ENCODE measurements at places on chromosomes 4 and X.
A peak's percentile ranks its signal among the peaks of the same experiment; 100 is the strongest.

GRCh38 chr4:7499661-7500060 lies 64.9 kb upstream of the PSAPL1 start:
- no peak for DNase-seq

DNA sequence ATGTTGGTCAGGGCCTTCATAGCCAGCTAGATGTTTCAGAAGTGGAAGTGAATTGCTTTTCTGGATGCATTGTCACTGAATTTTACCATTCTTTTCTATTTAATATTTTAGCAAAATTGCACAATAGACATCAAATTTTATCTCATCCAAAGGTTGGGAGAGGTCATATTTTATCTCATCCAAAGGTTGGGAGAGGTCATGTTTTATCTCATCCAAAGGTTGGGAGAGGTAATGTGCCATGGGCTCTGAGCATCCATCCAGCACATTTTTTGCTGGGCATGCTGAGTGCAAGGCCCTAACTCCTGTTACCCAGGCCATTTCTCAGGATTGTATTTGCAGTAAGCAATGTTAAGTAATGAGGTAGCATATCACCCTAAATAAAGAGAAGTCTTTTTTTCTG lies 14.7 kb upstream of the CYP2U1 start:
- DNase-seq = no peak

DNA sequence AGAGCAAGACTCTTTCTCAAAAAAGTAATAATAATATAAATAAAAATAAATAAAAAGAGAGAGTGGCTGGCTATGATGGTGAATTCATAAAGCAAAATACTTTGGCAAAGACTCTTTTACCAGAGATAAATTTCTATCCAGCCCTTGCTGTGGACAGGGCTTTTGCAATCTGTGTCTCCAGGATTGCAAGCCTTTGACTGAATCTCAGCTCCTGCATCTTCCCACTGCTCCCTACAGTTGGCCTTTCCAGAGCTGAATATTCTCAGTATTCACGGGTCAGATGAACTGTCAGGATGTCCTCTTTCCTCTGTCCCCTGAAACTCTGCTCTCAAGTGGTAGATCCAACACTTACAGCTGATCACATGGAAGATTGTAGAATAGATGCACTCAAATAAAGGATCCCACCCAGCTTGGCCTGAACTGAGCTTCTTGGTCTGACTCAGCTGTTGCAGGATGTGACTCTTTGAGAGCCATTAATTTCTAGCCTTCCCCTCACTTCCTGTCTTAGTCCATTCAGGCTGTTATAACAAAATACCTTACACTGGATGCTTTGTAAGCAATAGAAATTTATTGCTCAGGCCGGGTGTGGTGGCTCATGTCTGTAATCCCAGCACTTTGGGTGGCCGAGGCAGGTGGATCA lies 123.4 kb upstream of the GUCY1A1 start:
- no peak for DNase-seq

- no peak for DNase-seq
These were observed 475.0 kb upstream of the PCDH7 start for GRCh38 chr4:30245140-30245539.

DNA sequence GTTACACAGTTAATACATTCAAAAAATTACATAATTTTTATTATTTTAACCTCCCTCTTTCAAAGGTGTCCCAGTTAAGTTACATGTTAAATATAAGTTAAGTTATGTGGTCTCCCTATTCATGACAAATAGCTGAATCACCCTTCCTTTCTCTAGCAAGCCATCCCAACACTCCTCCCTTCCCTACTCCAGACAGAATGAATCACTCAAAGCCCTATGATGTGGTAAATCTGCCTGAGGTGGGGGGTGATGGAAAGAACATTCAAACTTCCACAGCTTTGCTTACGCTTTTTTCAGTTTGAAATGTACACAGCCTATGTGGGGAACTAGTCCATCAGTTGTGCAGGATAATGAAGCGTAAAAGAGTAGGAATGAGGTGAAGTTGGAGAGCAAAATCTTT lies 90.2 kb downstream of the CXCL13 start:
- DNase-seq = no peak

DNA sequence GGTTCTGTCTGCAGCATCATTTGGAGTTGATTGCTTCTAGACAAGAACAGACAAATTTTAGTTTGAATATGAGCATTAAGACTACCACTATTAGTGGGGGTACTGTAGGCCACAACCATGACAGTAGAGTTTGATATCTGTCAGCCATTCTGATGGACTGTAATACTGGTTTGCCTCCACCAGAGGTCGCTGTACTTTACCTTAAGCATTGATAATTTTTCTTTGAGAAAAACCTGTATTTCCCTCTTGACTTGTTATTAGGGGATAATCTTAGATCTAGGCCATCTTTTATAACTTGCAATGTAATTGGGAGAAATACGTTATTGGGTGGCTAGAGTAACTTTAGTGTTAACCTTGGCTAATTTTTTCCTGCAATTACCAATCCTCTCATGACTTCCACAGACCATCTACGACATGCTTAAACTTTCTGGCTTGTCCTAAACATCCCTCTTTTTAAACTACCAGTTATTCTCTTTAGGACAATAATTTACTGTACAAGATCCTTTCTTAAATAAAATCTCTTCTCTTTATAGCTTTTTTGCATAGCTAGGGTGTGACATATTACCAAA lies 562.4 kb downstream of the MAGEB5 start:
- no peak for DNase-seq

DNA sequence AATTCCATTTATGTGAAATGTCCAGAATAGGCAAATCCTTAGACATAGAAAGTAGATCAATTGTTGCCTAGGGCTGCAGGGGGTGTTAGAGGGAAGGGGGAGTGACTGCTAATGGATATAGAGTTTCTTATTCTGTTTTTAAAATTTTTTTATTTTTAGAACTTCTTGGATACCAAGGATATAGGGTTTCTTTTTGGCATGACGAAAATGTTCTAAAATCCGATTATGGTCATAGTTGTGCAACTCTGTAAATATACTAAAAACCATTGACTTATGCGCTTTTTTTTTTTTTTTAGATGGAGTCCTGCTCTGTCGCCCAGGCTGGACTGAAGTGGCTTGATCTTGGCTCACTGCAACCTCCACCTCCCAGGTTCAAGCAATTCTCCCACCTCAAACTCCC lies 125.2 kb upstream of the USP9X start:
- no peak for DNase-seq

- DNase-seq = no peak
These were observed 91.0 kb downstream of the PDE5A start for GRCh38 chr4:119537586-119537985.

- DNase-seq = no peak
These were observed 137.8 kb upstream of the MSX1 start for GRCh38 chr4:4721636-4722035.

GRCh38 chr4:102599455-102599854 lies 98.3 kb downstream of the NFKB1 start:
- DNase-seq = no peak

DNA sequence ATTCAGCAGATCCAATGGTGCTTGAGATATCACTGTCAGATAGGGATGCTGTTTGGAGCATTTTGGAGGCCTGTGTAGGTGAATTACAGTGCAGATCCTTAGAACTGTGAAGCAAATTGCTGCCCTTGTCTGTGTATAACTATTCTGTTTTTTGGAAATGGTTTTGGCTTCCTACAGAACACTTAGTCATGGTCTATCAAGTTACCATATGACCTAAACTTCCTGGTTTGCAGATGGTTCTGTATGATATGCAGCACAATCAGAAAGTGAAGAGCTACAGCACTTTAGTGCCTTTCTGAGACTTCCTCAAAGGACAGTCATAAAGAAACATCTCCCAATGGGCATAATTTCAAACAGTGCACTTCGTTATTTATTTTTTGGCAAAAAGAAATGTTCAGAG lies 688.6 kb downstream of the SH3BGRL start:
- no peak for DNase-seq

GRCh38 chr4:180539284-180539683 lies 1703.9 kb upstream of the TENM3 start:
- no peak for DNase-seq

DNA sequence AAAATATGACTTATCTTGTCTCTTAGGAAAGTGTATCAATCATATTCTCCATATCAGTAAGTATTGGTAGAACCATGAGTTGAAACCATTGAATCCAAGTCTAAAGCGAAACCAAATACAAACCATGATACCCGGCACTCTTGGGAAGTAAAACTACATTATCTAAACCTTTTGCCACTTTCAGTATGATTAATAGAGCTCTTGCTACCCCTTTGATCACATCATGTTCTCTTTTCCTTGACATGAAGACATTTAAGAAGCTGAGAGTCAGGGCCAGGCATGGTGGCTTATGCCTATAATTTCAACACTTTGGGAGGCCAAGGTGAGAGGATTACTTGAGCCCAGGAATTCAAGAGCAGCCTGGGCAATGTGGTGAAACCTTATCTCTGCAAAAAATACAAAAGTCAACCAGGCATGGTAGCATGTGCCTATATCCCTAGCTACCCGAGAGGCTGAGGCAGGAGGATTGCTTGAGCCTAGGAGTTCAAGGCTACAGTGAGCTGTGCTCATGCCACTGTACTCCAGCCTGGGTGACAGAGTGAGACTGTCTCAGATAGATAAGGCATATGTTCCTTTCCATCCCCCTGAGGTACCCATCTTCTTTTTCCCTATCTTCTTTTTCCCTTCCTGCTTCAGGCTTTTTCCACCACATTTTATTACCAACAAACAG lies 45.4 kb downstream of the CEP135 start:
- peak; percentile 4 for DNase-seq

GRCh38 chrX:80011522-80011921 lies 3.0 kb upstream of the TBX22 start:
- no peak for DNase-seq

DNA sequence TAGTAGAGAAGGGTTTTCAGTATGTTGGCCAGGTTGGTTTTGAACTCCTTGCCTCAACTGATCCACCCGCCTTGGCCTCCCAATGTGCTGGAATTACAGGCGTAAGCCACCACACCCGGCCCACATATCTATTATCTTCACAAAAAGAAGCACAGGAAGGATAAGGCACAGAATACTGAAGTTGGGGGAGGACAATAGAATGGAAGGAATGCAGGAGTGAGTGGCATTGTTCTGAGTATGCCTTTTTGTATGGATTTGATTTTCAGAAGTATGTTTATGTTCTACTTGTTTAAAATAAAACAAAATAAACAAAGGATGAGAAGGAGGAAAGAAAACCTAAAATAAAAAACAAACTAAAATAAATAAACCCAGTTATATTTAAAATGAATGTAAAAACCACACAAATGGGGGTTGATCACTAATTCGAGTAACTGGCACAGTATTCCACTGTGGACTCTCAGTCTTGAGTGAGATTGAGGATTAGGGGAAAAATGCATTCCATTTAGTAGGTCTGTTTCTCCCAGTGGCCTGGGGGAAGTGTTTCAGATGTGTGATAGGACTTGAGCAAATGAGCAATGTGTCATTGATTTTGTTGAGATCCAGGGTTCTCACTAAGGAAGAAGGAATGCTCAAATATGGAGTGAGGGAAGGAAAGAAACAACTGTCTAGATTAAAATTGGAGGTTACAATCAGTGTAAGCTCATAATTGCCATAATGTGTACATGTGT lies 109.0 kb upstream of the C1QTNF7 start:
- no peak for DNase-seq

- no peak for DNase-seq
These were observed 1552.6 kb upstream of the ADGRL3 start for GRCh38 chr4:59647500-59647899.

DNA sequence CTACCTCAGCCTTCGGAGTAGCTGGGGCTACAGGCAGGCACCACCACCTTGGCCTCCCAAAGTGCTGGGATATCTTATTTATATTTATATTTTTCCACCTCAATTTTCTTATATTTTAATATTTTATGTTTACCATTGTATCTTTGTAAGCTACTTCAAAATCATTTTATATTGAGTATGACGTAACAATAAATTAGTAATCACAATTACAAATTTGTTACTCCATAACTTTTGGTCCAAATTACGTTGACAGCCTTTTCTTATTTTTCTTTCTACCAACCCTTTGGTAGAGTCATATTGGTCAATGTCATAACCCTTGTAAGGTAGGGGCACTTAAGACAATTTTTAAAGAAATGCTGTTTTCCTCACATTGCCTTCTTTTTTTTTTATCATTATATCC lies 104.0 kb upstream of the H2AZ1 start:
- no peak for DNase-seq

DNA sequence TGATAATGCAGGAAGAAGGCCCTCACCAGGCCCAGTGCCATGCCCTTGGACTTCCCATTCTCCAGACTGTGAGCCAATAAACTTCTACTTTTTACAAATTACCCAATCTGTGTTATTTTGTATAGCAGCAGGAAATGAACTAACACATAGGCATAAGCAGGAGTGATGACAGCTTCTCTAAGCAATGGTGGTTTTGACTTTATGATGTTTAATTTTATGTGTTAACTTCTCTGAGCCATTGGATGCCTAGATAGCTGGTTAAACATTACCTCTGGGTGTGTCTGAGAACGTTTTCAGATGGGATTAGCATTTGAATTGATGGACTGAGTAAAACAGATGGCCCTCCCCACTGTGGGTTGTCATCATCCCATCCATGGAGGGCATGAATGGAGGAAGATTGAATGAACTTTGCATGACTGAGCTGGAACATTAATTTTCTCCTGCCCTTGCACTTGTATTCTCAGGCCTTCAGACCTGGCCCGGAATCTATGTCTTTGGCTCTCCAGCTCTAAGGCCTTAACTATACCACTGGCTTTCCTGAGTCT lies 13.9 kb upstream of the PDLIM3 start:
- no peak for DNase-seq

- peak; percentile 23 for DNase-seq
These were observed 34.3 kb downstream of the NYX start for GRCh38 chrX:41481264-41482109.

DNA sequence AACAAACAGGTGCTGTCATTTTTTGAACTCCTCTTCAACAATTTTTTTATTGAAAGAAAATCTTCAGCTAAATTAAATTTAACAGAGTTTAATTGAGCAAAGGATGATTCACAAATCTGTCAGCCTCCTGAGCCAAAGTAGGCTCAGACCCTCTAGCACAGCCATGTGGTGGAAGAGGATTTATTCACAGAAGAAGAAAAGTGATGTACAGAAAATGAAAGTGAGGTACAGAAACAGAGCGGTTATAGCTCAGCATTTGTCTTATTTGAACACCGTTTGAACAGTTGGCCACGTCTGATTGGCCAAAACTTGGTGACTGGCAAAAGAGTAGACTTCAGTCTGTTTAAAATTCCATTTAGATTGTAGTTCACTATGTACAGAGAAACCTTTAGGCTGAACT lies 217.3 kb downstream of the SPANXN1 start:
- DNase-seq = no peak

GRCh38 chrX:3697701-3698279 lies 15.7 kb downstream of the PRKX start:
- DNase-seq = no peak

DNA sequence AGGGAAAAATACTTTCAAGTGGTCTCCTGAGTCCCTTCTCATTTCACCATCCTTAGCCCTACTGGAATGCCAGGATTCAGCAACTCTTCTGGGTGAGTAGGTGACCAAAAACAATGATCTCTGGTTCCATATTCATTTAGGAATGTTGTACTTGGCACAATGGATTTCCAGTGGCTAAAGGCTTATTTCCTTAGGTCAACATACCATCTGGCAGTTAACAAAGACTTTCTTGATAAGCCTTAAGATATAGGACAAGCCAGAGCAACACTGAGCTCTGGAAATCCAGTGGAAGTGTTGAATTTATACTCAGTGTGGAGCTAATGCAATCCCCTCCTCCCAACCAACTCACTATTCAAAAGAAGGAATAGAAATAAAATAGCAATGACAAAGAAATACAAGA lies 139.4 kb upstream of the EMCN start:
- no peak for DNase-seq

GRCh38 chr4:679104-679481 lies 4.8 kb downstream of the MYL5 start:
- no peak for DNase-seq

- DNase-seq = no peak
These were observed 378.0 kb downstream of the AFF2 start for GRCh38 chrX:148878371-148878770.

All from GM19239 (cell line).